ENCODE measurements at places on chromosomes 4 and X. TPM values are rescaled to one million over a fixed set of nuclear protein-coding genes. Genes with fewer than 3 reads are reported as not detected.
A peak's percentile ranks its signal among the peaks of the same experiment; 100 is the strongest.

GRCh38 chr4:3134201-3134600, 59.7 kb downstream of the HTT start:
- no peak overlapping the region for H3K4me3 ChIP-seq
- H3K27ac ChIP-seq, result no peak overlapping the region
- H3K4me1 ChIP-seq, result peaks cover 4% of the 10 kb centered on the region
- no peak for DNase-seq

- H3K4me1 ChIP-seq, result no peaks in the 10 kb centered on the region
- H3K27me3 ChIP-seq, result no peaks in the 10 kb centered on the region
- no peaks in the 10 kb centered on the region for H3K36me3 ChIP-seq
- H3K27ac ChIP-seq, result no peak overlapping the region
- no peak for DNase-seq
These were observed 11.4 kb downstream of the RNF175 start for GRCh38 chr4:153748378-153748777.

- no peaks in the 10 kb centered on the region for H3K36me3 ChIP-seq
- H3K4me1 ChIP-seq, result peaks cover 14% of the 10 kb centered on the region
- peak overlapping the region; percentile 10 for H3K27ac ChIP-seq
- peak; percentile 81 for DNase-seq
- peak overlapping the region; percentile 12 for H3K4me3 ChIP-seq
These were observed 150.9 kb downstream of the SHROOM3 start for GRCh38 chr4:76585897-76586360.

GRCh38 chr4:170400361-170400760, 310.6 kb upstream of the AADAT start:
- no peak overlapping the region for H3K4me3 ChIP-seq
- DNase-seq, result no peak
- H3K36me3 ChIP-seq, result no peaks in the 10 kb centered on the region
- H3K27ac ChIP-seq, result no peak overlapping the region
- no peaks in the 10 kb centered on the region for H3K27me3 ChIP-seq
- no peaks in the 10 kb centered on the region for H3K4me1 ChIP-seq

DNA sequence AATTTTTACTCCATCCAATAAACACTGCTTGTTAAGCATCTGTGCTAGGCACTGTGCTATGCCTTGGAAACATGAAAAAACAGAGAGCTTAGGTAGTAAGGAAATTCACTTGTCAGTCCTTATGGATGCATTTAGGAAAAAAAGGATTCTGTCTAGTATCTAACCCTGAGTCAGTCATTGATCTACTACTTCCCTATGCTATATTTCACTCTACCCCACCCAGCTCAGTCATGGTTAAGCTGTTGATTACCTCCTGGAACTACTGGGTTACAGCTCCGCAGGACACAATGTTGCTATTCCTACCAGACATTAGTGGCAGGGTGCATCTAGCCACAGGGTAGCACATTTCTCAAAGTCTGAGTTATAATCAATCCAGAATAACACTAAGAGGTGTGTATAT, 2.9 kb upstream of the USP53 start:
- H3K36me3 ChIP-seq, result no peaks in the 10 kb centered on the region
- no peak overlapping the region for H3K4me3 ChIP-seq
- no peak for DNase-seq
- no peak overlapping the region for H3K27ac ChIP-seq
- H3K27me3 ChIP-seq, result no peaks in the 10 kb centered on the region

EDNRA gene
- 16.5 TPM for total RNA-seq
